RWPE2 (cell line): ENCODE measurements at places on chromosomes 3 and 15.

DNA sequence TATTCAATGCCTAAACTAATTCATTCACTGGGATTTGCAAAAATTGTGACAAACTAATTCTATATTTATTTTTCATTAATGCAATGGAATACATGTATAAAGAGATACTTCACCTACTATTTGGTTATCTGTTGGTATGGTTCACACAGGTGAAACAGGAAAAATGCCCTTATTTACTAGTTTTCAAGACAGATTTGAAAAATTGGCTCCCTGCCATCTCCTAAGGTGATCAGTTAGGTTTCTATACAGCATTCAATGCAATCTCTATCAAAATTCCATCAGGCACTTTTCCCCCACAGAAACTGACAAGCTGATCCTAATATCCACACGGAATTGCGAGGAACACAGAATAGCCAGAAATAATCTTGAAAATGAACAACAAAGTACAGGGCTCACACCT is 101.1 kb downstream of the DLG1 start:
- no peak for DNase-seq

DNA sequence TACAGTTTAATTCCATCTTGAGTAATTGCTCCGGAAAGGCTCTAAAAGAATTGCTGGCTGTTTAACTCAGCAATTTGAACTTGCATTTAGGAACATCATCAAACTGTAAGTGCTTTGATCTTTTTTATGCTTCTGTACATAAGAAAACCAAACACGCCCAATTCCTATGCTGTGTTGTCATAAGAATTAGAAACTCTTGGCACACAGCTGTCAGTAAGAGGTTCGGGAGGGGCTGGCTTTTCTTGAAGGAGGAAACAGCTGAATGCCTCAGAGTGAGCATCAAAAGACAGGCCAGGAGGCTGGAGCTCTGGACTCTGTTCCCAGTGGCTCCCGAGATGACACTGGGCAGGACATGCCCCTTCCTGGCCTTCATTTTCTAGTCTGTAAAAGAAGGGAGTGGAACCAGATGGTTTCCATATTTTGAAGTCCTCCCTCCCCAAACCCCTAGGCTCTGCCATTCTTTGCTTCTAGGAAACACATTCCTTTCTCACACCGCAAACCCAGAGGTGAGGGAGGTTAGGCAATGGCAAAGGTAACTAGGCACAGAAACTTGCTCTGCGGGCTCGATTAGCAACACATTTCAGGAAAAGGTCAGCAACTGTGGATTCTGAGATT is 73.7 kb upstream of the DLG1 start:
- peak; percentile 90 for DNase-seq

GRCh38 chr3:49533031-49533430 is 21.2 kb upstream of the BSN start:
- no peak for DNase-seq

GRCh38 chr15:45117308-45118130 is 3.4 kb downstream of the DUOXA2 start:
- DNase-seq = peak; percentile 47

DNA sequence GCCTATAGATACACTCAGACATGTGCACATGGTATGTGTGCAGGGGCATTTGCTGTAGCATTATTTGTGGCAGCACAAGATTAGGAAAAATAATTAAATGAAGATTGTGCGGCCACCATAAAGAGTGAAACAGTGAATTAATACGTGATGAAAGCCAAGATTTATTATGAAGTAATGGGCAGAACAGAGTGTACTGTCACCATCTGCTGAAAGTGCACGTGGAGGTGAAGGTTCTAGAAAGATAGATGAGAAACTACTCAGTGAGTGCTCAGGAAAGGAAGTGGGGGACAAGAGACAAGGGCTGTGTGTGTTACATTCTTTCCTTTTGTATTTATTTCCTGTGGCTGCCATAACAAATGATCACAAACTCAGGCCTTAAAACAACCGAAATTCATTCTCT is 246.1 kb upstream of the ATP10A start:
- DNase-seq = no peak

GRCh38 chr3:27720899-27721716 is 1.0 kb downstream of the EOMES start:
- no peak for DNase-seq

DNA sequence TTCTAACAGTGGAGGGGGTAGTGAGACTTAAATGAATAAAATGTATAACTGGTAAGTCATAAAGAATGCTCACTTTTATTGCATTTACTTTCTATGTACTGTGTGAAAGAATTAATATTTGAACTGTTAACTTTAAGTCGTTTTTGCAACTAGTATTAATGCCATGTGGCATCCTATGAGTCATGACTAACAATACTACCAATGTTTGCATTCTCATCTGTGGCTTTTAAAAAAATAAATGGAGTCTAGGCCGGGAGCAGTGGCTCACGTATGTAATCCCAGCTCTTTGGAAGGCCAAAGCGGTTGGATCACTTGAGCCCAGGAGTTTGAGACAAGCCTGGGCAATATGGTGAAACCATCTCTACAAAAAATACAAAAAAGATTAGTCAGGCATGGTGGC is 5.2 kb downstream of the C3orf49 start:
- DNase-seq = peak; percentile 63

- no peak for DNase-seq
Observed at GRCh38 chr3:125402639-125403038, 27.5 kb upstream of the ZNF148 start.

DNA sequence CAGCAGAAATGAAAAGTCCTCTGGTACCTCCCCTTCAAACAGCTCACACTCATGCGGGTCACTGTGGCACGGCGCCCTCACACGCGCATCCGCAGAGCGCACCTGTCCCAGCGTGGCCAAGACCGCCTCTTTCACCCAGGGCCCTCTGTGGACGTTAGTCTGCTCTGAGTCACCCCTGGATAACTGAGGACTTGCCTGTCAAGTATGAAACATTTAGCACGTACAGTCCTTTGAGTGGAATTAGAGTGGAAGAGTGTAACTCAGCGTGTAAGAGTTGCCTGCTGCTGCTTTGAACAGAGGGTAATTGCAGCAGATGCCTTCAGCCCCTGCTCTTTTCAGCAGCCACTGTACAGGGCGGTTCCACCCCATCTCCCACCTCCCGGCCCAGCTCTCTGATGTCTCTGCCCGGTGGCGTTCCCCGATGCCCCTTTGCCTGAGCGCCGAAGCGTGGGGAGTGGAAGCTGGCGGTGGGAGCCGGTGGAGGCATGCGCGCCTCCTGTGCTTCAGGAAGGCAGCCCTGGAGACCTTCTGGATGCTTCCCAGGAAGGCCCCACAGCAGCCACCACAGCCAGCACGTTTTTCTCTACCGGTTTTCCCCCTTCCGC is 23.0 kb downstream of the CPN2 start:
- no peak for DNase-seq

GRCh38 chr3:31354373-31354772 is 178.4 kb upstream of the STT3B start:
- DNase-seq = no peak

DNA sequence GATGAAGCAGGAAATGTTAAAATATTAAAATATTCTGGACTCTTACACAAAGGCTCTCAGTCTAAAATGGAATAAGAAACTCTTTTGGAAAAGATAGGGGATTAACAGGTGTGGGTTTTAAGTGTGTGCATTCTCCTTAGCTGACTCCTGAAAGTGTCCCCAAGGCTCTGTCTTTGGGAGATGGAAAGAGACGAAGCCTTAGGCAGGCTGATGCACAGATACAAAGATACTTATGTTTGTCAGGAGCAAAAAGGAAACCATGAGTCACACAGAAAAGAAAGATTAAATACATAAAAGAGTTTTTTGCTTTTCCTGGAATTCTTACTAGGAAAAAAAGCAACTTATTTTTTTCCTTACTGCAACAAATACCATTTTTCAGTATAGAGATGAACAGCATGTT is 23.8 kb upstream of the ABI3BP start:
- DNase-seq = no peak
